A549 treated with CpdA at 1 μM for 4 hours (cell line): ENCODE measurements at places on chromosomes 16 and 17. TPM values are rescaled to one million over a fixed set of nuclear protein-coding genes. Genes with fewer than 3 reads are reported as not detected.

CYTH1 gene
- total RNA-seq = 40.8 to 46.5 TPM (median 43.4 TPM) in 5 replicates

OTOA gene
- 0.05 TPM in 2 of 5 replicates, not detected in the others for total RNA-seq

ADAP2 gene
- 2.2 to 3.1 TPM (median 2.8 TPM) in 5 replicates for total RNA-seq

HOXB5 gene
- total RNA-seq = 1.8 to 2.8 TPM (median 2.4 TPM) in 5 replicates

GP2 gene
- total RNA-seq = not detected in 5 replicates

MMP2 gene
- 9.3 to 16.3 TPM (median 11.8 TPM) in 5 replicates for total RNA-seq

PPP1R27 gene
- total RNA-seq = 0.18 to 0.40 TPM in 2 of 5 replicates, not detected in the others

IKZF3 gene
- total RNA-seq = not detected in 5 replicates

TNFSF13 gene
- 0.61 to 1.9 TPM (median 1.3 TPM) in 5 replicates for total RNA-seq

HOXB6 gene
- total RNA-seq = 4.8 to 6.8 TPM (median 5.4 TPM) in 5 replicates

TNFRSF17 gene
- not detected in 5 replicates for total RNA-seq

COQ9 gene
- total RNA-seq = 42.8 to 54.2 TPM (median 53.5 TPM) in 5 replicates

PLCG2 gene
- 3.4 to 5.0 TPM (median 3.9 TPM) in 5 replicates for total RNA-seq

XPO6 gene
- total RNA-seq = 81.3 to 109 TPM (median 99.1 TPM) in 5 replicates

LGALS9C gene
- 0.07 to 0.14 TPM in 2 of 5 replicates, not detected in the others for total RNA-seq

GGT6 gene
- total RNA-seq = not detected in 5 replicates

CCL2 gene
- total RNA-seq = 57.3 to 87.4 TPM (median 65.1 TPM) in 5 replicates

SCGB1C2 gene
- total RNA-seq = not detected in 5 replicates

ADAD2 gene
- total RNA-seq = not detected in 5 replicates

CCL15 gene
- total RNA-seq = not detected in 5 replicates

INCA1 gene
- 1.0 to 1.6 TPM (median 1.3 TPM) in 5 replicates for total RNA-seq

SNAI3 gene
- 0.08 to 0.21 TPM (median 0.14 TPM) in 4 of 5 replicates, not detected in the other for total RNA-seq

SECTM1 gene
- 0.99 to 1.9 TPM (median 1.3 TPM) in 5 replicates for total RNA-seq

PDILT gene
- not detected in 5 replicates for total RNA-seq

ARHGAP44 gene
- 2.3 to 3.4 TPM (median 3.2 TPM) in 5 replicates for total RNA-seq

MEIOB gene
- total RNA-seq = 1.5 to 3.1 TPM (median 1.7 TPM) in 5 replicates

TBX4 gene
- total RNA-seq = 0.09 to 0.41 TPM (median 0.15 TPM) in 5 replicates

SCARF1 gene
- total RNA-seq = 0.24 to 0.38 TPM (median 0.31 TPM) in 5 replicates

SLC35G6 gene
- not detected in 5 replicates for total RNA-seq

AATK gene
- 0.23 to 0.52 TPM (median 0.43 TPM) in 5 replicates for total RNA-seq

CCL5 gene
- total RNA-seq = 1.1 to 2.1 TPM (median 1.7 TPM) in 5 replicates

MYBBP1A gene
- total RNA-seq = 102 to 120 TPM (median 113 TPM) in 5 replicates

PMFBP1 gene
- total RNA-seq = 0.06 to 0.29 TPM (median 0.19 TPM) in 3 of 5 replicates, not detected in the others

KRT33B gene
- total RNA-seq = 0.05 to 0.13 TPM (median 0.10 TPM) in 3 of 5 replicates, not detected in the others

MYOCD gene
- 0.96 to 2.4 TPM (median 1.7 TPM) in 5 replicates for total RNA-seq

VAT1L gene
- 0.01 to 0.05 TPM in 2 of 5 replicates, not detected in the others for total RNA-seq

ARL16 gene
- total RNA-seq = 50.3 to 54.8 TPM (median 53.2 TPM) in 5 replicates

CNGB1 gene
- 0.07 to 0.38 TPM (median 0.12 TPM) in 5 replicates for total RNA-seq

KRT24 gene
- not detected in 5 replicates for total RNA-seq

STX1B gene
- total RNA-seq = 1.4 to 2.2 TPM (median 1.7 TPM) in 5 replicates

C17orf100 gene
- total RNA-seq = 2.3 to 3.1 TPM (median 2.9 TPM) in 5 replicates

HIC1 gene
- total RNA-seq = 0.86 to 2.0 TPM (median 1.6 TPM) in 5 replicates

TBC1D3H gene
- not detected in 5 replicates for total RNA-seq

KCNH6 gene
- not detected in 5 replicates for total RNA-seq

CCL14 gene
- total RNA-seq = not detected in 5 replicates

NPTX1 gene
- 52.6 to 105 TPM (median 77.4 TPM) in 5 replicates for total RNA-seq

PHF12 gene
- 31.8 to 37.5 TPM (median 36.2 TPM) in 5 replicates for total RNA-seq

RAI1 gene
- total RNA-seq = 28.9 to 43.7 TPM (median 38.1 TPM) in 5 replicates

GPRC5C gene
- 56.4 to 90.7 TPM (median 82.3 TPM) in 5 replicates for total RNA-seq

AURKB gene
- total RNA-seq = 153 to 173 TPM (median 159 TPM) in 5 replicates

CCL8 gene
- not detected in 5 replicates for total RNA-seq

PRAC2 gene
- total RNA-seq = not detected in 5 replicates

ABAT gene
- total RNA-seq = 0.41 to 0.52 TPM (median 0.46 TPM) in 5 replicates

BRIP1 gene
- total RNA-seq = 3.6 to 5.8 TPM (median 4.2 TPM) in 5 replicates

CRHR1 gene
- total RNA-seq = 0.11 to 0.27 TPM (median 0.12 TPM) in 4 of 5 replicates, not detected in the other

CLEC19A gene
- total RNA-seq = 0.06 to 0.16 TPM (median 0.13 TPM) in 4 of 5 replicates, not detected in the other
